ENCODE measurements at places on chromosomes 7 and 10. TPM values are rescaled to one million over a fixed set of nuclear protein-coding genes. Genes with fewer than 3 reads are reported as not detected.

- no peak for DNase-seq
Measured at GRCh38 chr7:93757426-93757825, 133.1 kb downstream of the TFPI2 start.

DNA sequence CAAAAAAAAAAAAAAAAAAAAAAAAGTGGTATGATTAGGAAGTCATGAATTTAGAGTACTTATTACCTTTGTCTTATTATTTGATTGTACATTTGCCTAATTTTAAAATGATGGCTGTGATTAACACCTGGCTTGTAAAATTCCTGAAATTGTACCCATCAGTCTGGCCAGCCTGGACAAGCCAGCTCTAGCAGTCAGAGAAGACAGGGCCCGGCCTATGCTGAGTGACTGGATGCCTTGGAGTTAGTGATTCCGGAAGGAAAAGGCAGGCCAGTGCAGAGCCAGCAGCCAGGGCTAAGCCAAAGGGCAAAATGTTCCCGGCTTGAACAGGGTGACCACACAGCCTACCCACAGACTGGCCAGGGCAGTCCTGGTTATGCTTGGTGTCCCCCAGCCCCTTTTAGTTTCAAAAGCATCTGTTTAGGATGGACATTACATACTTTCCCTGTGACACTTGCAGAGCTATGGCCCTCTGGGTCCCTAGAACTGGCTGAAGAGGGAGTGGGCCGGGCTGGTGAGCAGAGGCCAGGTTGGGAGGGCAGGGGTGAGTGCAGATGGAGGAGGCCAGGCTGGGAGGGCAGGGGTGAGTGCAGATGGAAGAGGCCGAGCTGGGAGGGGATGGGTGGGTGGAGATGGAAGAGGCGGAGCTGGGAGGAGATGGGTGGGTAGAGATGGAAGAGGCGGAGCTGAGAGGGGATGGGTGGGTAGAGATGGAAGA lies 61.7 kb downstream of the PROSER2 start:
- DNase-seq: no peak

GRCh38 chr7:156832195-156832877 lies 60.6 kb downstream of the LMBR1 start:
- DNase-seq: no peak

DNA sequence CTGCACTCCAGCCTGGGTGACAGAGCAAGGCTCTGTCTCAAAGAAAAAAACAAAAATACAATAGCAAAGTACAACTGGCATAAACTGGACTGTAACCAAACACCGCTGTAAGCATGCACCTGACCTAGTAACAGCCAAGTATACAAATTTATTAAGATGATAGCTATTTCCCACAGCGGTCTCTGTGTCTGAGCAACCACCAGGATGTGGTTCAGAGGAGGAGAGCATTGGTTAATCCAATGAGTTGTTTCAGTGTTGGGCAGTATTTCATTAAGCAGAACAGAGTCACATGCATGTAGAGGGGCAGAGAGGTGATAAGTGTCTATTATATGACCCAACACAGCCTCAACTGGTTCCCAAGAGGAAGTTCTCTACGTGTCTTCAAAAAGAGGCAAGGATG lies 4.0 kb downstream of the SLC16A12 start:
- no peak for DNase-seq

DNA sequence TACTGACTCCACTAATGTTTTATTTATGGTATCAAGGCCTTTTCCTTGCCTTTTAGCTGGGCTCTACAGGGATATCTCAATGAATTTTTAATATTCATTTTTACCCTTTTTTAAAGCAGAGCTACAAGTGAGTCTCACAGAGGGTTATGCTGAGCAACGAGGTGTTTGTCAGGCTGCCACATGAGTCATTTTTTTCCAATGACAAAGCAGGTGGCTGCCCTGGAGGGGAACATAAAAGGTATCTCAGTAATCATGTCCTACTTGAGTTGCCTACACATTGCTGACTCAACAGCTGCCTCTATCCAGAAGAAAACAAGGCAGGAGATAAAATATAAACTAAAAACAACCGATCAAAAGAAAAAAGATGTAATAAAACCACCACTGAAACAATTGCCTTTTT lies 1004.9 kb upstream of the POT1 start:
- DNase-seq: no peak

DNA sequence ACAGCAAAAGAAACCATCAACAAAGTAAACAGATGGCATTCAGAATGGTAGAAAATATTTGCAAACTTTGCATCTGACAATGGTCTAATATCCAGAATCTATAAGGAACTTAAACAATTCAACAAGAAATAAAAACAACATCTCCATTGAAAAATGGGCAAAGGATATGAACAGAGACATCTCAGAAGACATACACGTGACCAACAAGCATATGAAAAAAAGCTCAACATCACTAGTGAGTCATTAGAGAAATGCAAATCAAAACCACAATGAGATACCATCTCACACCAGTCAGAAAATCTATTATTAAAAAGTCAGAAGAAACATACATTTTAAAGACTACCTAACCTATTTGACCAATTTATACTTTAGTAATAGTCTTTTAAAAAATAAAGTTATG lies 571.3 kb upstream of the NRG3 start:
- DNase-seq: no peak

DNA sequence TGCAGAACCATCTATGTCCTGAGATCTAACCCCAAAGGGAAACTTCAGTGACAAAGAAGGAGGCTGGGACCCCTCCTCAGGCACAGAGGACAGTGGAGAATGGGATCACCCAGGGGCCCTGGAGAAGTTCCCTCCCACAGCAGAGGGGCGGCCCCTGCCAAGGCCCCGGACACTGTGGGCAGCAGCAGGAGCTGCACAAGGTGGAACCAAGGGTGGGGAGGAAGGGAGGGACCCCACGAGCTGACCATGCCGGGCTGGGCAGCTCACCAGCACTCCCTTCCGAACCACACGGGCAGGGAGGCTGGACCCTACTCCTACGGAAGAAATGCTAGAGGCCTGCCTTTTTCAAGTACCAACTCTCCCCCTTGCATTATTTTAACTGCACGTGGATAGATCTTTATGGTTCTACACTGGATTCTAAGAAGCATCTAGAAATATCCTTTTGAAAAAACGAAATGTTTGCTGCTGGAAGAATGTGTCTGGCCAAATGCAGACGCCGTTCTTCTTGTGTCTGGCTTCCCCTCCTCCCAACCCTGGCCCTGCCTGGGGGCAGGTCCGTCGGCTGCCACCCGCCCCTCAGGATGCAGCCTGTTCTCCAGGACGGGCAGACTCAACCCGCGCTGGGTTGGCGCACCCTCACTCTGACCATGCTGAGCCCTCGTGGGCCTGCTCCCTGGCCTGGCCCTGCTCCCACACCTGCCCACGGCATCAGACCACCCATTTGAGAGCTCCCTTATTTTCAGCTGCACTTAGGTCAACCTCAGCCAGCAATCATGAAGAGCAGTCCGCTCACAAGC lies 193.9 kb downstream of the TCERG1L start:
- no peak for DNase-seq

DNA sequence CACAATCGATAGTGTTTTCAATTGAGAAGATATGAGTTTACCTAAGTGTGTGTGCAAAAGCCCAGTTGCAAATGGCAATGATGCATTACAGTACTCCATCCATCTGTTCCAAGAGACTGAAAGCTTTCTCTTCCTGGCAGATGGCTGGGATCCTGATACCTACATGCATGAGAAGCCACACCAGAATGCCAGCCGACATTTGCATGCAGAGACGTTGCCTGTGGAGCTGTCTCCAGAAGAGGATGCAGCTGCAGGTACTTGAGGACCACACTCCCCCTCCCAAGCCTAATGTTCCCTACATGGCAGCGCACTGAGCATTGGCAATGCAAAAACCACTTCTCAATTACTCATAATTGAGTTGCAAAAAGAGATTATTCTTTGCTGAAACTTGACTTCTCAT lies 332.1 kb downstream of the WDR11 start:
- no peak for DNase-seq

FRMD4A gene
- total RNA-seq: 46.1 TPM

- no peak for DNase-seq
Measured at GRCh38 chr7:128131731-128132130, 100.5 kb upstream of the LRRC4 start.

GRCh38 chr10:71424496-71425194 lies 27.9 kb downstream of the CDH23 start:
- no peak for DNase-seq

BEND7 gene
- total RNA-seq: 13.7 TPM

ZNF735 gene
- not detected for total RNA-seq

DNA sequence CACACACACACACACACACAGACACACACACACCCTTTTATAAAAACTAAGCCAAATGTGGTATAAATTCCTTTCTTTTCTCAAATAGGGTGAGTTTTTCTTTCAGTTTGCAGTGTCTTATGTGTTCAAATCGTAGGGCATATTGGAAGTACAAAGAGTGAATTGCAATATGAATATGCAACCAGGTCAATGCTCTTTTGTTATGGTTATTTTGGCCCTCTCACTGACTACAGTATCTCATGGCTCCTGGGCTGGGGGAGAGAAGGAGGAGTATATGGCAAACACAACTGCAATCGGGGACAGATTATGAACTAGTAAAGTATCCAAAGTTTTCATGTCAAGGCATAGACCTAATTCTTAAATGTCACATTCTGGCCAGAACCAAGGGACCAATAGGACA lies 301.9 kb downstream of the PLXDC2 start:
- DNase-seq: no peak

DNA sequence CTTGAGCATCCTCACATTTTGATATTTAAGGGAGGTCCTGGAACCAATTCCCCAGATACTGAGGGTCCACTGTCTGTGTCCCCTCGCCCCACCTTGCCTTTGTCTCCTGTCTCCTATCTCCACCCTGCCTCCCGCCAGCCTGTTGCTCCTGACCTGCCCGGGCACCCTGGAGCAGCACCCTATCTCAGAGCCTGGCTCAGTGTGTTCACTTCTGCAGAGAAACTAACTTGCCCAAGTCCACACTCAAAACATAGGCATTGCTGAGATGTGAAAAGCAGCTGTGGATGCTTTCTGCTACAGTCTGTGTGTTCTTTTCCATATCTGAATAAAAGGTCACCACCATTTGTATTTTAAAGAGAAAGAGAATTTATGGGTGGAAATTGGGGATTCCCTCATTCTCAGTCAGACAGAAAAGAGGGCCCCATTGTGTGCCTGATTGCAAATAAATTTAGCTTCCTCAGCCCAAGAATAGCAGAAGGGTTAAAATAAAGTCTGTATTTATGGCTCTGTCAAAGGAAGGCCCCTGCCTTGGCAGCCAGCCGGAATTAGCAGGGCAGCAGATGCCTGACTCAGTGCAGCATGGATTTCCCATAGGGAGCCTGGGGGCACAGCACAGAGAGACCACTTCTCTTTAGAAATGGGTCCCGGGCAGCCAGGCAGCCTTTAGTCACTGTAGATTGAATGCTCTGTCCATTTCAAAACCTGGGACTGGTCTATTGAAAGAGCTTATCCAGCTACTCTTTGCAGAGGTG lies 161.3 kb downstream of the EGFR start:
- DNase-seq: no peak

WIPF3 gene
- total RNA-seq: 1.0 TPM

DNA sequence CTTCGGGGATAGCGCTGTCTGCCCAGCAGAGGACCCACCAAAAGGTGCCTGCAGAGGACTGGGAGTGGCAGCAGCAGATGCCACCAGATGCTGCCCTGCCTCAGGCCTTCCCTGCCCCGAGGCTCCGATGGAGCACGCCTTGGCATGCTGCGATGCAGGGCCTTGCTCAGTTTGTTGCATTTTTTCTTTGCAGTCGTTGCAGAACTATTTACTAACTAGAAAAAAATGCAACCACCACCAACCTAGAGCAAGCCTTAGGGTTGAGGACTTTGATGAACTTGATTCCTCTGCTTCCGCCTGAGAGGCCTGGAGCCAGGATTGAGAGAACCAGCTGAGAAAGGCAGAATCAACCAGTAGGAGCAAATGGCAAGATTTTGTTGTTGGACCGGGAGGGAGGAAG lies 585.6 kb upstream of the MKI67 start:
- DNase-seq: no peak

DNA sequence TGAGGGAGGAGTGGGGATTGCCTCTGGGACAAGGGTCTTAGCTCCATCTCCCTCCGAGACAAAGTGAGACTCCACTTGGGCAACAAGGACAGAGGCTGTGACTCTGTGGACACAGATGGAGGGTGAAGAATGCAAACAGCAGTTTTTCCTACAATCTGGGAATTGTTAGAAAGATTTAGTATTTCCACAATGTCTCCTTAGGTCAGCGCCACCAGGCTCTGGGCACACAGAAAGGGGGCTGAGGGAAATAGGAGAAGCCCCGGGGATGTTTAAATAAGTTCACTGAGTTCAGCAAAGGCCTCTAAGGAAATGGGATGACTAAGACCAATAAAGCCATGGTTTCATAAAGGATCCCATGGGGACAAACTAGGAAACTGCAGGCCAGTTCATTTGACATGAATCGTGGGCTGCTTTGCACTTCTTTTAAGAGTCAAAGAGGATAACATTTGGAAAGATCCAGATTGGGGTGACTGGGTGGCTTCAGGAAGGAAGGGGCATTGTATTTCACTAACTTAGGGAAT lies 219.8 kb upstream of the GLI3 start:
- no peak for DNase-seq

GRCh38 chr10:129375171-129375570 lies 91.9 kb upstream of the MGMT start:
- no peak for DNase-seq

DNA sequence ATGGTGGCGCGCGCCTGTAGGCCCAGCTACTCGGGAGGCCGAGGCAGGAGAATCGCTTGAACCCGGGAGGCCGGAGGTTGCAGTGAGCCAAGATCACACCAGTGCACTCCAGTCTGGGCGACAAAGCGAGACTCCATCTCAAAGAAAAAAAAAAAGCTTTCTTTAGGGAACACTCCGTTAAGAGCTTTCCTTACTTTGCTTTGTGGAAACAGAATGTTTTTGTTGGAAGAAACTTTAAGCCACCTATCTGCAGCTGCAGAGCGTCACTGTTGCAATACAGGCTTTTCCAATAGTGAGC lies 641 bp upstream of the TPK1 start:
- DNase-seq: no peak

ZPBP gene
- total RNA-seq: not detected

PDZD7 gene
- 0.66 TPM for total RNA-seq

GRCh38 chr7:132653366-132653930 lies 77.2 kb upstream of the PLXNA4 start:
- DNase-seq: no peak

GRCh38 chr10:66572700-66573099 lies 353.1 kb upstream of the LRRTM3 start:
- DNase-seq: no peak

DNA sequence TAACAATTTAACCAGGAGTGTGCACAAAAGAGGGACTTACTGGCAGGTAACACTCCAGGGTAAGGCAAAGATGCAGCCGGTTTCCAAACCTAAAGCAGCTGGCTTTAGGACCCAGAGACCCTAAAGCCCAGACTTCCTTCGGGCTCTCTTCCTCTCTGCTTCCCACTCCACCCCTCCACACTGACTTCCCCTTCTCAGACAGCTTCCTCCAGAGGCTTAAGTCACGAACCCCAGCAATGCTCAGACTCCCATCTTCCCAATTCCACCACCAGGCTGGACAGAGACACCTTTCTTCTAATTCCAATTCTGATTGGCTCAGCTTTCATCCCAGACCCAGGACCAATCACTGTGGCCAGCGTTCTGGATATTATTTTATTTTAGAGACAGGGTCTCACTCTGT lies 24.8 kb downstream of the STYXL1 start:
- DNase-seq: no peak

GRCh38 chr7:106522696-106523095 lies 138.3 kb downstream of the CCDC71L start:
- DNase-seq: no peak

GRCh38 chr7:42283553-42283952 lies 46.5 kb upstream of the GLI3 start:
- DNase-seq: no peak

GRID1 gene
- total RNA-seq: 1.6 TPM

- no peak for DNase-seq
Measured at GRCh38 chr7:70582927-70583895, 548.7 kb upstream of the GALNT17 start.

VWA2 gene
- 10.5 TPM for total RNA-seq

All from body of pancreas (tissue), 4 donors.